ENCODE measurements at places on chromosomes 3 and 15.
A peak's percentile ranks its signal among the peaks of the same experiment; 100 is the strongest.

- DNase-seq = no peak
These were observed 67.7 kb upstream of the OXTR start for GRCh38 chr3:8837162-8837561.

DNA sequence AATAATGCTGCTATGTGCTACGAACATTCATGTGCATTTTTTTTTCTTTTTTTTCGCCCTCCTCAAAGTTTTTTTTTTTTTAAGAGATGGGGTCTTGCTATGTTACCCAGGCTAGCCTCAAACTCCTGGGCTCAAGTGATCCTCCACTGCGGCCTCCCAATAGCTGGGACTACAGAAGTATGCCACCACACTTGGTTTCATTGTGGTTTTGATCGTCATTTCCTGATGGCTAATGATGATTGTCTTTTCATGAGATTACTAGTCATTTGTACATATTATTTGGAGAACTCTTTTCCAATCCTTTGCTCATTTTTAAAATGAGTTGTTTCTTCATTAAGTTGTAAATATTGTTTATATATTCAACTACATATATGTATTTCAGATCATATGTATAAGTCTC is 48.8 kb downstream of the FBXO22 start:
- no peak for DNase-seq

- DNase-seq = no peak
These were observed 196.4 kb upstream of the SLC24A5 start for GRCh38 chr15:47924381-47924780.

DNA sequence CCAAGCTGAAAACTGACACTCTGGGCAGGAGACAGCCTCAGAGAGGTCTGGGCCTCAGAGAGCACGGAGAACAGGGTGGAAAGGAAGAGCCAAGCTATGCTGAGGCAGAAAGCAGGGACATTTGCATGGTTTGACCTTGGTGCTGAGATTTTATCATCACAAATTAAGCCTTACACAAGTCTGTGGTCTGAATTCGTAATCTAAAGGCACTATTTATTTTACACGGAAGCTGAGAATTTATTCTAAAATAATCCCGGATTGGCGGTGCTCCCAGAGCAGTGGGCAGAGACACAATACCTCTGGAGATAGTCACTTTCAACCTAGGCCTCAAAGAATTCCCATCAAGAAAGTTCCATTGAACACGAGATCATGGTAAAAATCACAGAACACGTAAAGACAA is 47.5 kb downstream of the CFAP92 start:
- DNase-seq = no peak

DNA sequence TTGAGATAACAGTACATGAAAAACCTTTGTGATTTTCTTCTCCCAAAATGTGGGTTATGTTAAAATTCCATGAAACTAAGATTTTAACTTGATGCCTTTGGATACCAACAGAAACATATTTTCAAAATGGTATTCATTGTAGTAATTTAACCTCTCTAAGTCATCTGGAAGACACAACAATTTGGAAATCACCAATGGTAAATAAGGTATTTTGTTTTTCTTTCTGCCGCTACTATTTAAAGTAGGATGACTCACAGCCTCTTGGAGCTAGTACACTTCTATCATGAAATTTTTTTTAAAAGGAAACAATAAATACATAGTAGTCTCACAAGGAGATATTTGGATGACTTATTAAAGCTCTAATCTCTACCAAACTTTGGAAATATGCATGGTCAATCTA is 291.6 kb upstream of the VEPH1 start:
- no peak for DNase-seq

- DNase-seq = no peak
These were observed 27.5 kb upstream of the DRD3 start for GRCh38 chr3:114206342-114206741.

- no peak for DNase-seq
These were observed 36.9 kb upstream of the UBE2E2 start for GRCh38 chr3:23166276-23166675.

DNA sequence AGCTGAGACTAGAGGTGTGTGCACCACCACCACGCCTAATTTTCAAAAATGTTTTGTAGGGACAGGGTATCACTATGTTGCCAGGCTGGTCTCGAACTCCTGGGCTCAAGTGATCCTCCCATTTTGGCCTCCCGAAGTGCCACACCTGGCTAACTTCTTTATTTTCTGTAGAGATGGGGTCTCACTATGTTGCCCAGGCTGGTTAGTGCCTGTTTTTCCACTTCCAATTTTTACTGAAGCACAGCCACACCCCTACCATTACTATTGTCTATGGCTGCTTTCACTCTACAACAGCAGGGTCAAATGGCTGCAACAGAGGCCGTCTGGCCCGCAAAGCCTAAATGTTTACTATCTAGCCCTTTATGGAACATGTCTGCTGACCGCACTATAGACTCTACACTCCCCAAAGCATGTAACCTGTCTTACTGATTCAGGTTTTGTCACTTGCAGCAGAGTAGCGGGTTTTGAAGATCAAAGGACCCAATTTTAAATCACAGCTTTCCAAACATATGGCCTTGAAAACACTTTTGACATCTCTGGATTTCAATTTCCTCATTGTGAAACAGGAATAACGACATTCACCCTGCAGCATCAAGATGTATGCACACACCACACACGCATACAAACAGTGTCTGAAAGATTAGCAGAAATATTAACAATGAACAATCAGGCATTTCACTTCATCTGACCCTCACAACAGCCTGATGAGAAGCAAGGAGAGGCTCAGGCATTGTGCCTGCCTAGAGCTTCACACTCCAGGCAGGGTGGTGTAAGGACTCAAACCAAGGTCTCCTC is 46.1 kb downstream of the SCAP start:
- no peak for DNase-seq

- no peak for DNase-seq
These were observed 2.6 kb downstream of the MKRN2 start for GRCh38 chr3:12559520-12559919.

- DNase-seq = no peak
These were observed 862.7 kb upstream of the SEMA6D start for GRCh38 chr15:46854564-46854963.

- no peak for DNase-seq
These were observed 39.9 kb downstream of the SMAD3 start for GRCh38 chr15:67105065-67105951.

GRCh38 chr3:51673181-51673801 is 2.2 kb downstream of the TEX264 start:
- DNase-seq = no peak

DNA sequence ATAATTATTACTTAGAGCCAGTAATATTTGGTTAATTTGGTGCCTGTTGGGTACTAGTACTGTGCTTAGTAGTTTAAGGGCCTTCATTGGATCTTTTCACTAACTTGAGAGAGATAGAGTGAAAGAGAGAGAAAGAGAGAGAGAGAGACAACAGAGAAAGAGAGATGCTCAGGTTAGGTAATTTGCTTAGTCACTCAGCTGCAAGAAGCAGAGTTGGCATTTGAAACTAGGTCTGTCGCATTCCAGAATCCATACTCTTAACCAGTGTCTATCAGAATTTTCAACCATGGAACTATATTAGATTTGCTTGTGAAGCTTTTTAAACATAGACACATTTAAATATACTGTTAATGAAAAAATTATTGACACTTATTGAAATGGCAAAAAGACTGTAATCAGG is 31.1 kb upstream of the NUDT16 start:
- DNase-seq = no peak

GRCh38 chr3:65939801-65940246 is 98.9 kb downstream of the MAGI1 start:
- DNase-seq = no peak

DNA sequence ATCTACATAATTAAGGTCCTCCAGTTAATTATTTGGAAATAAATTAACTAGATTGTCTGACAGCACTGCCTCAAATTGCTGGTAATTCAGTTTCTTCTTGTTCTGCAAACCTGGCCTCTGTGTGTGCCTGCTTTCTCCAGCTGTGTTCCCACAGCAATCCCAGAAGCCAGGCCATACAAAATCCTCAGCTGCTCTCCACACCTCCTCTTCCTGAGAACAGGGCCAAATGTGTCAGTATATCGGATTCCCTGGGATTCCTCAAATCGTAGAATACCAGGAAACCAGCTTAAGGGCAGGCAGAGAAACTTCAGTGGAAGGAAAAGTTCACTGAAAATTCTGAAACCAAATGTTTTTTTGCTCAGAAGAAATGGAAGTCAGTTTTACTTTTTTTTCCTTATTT is 261.4 kb downstream of the ZMAT3 start:
- no peak for DNase-seq

DNA sequence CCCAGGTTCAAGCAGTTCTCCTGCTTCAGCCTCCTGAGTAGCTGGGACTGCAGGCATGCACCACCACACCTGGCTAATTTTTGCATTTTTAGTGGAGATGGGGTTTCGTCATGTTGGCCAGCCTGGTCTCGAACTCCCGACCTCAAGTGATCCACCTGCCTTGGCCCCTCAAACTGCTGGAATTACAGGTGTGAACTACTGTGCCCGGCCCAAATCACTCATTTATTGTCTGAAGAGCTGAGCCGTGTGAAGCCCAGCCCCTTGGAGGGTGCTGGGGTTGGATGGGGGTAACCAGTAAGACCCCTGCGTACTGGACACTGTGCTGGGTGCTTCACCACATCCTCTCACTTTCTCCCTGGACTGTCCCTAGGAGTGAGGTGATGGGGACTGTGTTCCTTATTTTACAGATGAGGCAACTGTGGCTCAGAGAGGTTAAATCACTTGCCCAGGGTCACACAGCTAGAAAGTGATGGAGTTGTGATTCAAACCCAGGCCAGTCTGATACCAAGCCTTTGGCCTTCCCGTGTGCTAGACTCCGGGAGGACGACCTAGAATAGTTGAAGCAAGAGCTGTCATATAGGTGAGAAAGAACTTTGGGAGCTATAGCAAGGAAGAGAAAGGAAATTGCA is 41.7 kb upstream of the IREB2 start:
- no peak for DNase-seq

DNA sequence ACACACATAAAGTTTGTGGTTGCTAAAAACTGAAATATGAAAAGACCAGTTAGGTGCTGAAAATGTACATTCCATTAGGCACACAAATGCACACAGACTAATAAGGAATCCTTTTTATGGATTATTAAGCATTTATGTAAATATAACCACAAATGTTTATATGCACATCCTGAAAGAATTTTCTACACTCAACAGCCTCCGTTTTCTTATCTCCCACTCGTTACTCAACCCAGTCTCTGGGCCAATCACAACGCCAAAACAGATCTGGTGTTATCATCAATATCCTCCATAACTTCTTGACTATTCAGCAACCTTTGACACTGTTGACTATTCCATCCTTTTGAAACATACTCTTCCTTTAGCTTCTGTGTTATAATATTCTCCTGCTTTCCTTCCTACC is 136.4 kb downstream of the ATP8B4 start:
- DNase-seq = no peak

- peak; percentile 81 for DNase-seq
These were observed 27.6 kb upstream of the CXCR6 start for GRCh38 chr3:45915518-45916231.

- no peak for DNase-seq
These were observed 90.1 kb downstream of the FNDC3B start for GRCh38 chr3:172129498-172129849.

DNA sequence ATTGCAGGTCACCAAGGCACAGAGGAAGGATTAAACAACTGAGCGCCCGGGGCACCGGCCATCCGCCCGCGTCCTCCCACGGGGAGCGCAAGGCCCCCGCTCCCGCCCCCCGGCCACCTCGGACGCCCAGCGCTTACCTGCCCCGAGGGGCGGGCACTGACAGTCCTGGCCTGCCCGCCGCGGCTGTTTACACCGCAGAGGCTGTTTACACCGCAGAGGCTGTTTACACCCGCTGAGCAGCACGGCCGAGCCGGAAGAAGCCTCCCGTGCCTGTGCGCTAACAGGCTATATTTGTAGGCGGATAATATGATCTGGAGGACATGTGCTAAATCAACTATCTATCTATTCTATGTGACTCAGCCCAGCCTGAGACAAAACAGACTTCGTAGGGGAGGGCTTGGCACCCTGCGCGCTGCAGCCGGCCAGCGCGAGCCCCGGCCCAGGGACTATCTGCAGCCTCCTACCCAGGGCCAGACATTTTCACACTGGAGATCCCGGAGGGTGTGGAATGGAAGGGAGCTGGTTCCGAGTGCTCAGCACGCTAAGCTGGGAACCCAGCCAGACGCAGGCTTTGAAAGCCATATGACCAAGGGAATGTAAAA is at the start of gene LRRC2:
TSS of gene LRRC2 (minus strand) at position 263 of the 602 bp plus-strand sequence. CDS start 14,711 bp downstream, outside the sequence.
- DNase-seq = no peak

DNA sequence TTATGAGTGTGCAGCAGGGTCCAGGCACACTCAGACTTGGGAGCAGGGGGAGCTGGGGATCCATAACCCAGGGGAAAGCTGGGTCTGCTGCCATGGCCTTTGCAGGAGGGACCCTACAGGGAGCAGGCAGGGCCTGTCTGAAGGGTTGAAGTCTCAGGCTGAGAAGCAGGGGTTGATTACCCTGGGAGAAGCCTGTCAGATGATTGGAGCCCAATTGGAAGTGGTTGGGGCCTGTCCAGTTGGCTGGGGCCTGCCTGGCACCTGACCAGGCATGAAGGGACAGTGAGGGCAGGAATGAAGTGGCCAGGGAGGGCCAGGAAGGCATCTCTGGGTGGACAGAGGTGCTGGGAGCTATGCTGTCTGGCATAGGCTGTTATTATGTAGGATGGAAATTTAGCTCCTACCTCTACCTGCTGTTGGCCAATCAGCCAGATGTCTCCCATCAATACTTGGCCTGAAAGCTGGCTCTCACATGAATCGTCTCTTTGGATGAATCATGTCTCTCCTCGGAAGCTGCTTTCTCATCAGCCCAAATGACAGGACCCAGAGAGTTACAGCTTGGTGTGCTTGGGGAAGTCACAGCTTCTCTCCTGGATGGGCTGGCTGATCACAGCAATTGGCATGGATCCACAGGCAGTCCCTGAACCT is 27.4 kb upstream of the SLCO2A1 start:
- DNase-seq = no peak

DNA sequence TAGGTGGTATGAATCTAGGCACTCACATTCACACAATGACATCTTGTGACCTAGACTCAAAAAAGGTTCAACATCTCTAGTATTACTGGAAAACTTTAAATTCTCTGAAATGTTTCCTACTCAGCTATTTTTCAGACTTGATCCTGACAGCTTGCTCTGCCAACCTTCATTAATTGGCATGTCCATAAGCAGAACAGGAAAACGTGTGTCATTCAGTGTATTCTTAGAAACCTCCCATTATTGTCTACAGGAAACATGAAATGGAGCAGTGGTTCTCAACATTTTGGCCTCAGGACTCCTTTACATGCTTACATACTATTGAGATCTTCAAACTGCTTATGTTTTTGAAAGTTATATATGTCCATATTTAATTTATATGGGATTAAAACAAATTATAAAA is 363.2 kb downstream of the NAALADL2 start:
- DNase-seq = no peak

GRCh38 chr3:70856414-70857162 is 544.1 kb upstream of the MDFIC2 start:
- no peak for DNase-seq

- no peak for DNase-seq
These were observed 520 bp downstream of the ZNF654 start for GRCh38 chr3:88059380-88060170.

- no peak for DNase-seq
These were observed 1090.0 kb downstream of the OTOL1 start for GRCh38 chr3:162586591-162586990.

All from stimulated activated CD4-positive, alpha-beta T cell treated with anti-CD3 and anti-CD28 coated beads, Interleukin-4, amount 100 ng/mL, for 48 hours (primary cell).